ENCODE measurements at places on chromosomes 7 and 10.

- no peak for DNase-seq
Measured at GRCh38 chr10:116836902-116837523, 12.3 kb upstream of the ENO4 start.

- DNase-seq, result no peak
Measured at GRCh38 chr10:24907956-24908355, 44.5 kb downstream of the PRTFDC1 start.

DNA sequence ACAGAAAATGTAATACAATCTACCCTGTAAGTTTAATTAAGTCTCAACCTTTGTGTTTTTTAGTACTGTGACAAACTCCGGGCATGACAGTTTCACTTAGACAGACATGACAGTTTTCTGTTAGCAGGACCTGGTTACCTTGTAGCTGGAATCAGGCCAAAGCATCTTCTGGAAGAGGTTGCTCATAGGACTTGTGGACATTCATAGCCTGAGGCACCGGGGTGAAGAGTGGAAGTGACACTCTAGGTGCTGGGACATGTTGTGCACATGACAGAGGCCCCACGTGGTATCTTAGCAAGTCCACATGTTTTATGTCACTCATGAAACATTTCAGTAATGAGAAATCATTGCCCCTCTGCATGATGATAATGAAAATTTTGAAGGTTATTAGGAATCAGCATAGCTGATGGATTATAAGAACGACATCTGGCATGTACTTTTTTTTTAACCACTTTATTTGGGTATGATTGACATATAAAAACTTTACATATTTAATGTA lies 441.4 kb downstream of the CNTNAP2 start:
- DNase-seq, result no peak

GRCh38 chr10:13857451-13857850 lies 270.7 kb downstream of the PRPF18 start:
- no peak for DNase-seq

DNA sequence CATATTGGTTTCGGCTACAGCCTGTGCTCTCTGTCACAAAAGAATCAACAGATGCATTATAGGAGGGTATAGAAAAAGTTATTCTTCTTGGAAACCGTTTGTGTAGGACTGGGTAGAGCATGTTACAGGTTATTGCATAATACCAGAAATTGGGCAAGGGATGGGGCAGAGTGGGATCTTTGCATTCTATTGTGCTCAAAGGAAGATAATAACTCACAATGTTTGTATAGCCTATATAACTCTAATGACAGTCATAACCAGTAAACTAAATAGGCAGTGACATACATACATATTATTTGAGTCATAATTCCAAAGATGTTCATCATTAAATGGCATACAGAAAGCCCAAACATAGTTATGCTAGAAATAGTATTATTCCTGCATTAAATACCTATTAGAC lies 179.7 kb downstream of the XPNPEP1 start:
- DNase-seq, result no peak

- no peak for DNase-seq
Measured at GRCh38 chr7:149685455-149685854, 87.9 kb downstream of the ZNF467 start.

GRCh38 chr7:97013134-97013844 lies 7.9 kb downstream of the DLX6 start:
- no peak for DNase-seq

GRCh38 chr10:20768843-20769242 lies 128.3 kb downstream of the NEBL start:
- DNase-seq, result no peak

DNA sequence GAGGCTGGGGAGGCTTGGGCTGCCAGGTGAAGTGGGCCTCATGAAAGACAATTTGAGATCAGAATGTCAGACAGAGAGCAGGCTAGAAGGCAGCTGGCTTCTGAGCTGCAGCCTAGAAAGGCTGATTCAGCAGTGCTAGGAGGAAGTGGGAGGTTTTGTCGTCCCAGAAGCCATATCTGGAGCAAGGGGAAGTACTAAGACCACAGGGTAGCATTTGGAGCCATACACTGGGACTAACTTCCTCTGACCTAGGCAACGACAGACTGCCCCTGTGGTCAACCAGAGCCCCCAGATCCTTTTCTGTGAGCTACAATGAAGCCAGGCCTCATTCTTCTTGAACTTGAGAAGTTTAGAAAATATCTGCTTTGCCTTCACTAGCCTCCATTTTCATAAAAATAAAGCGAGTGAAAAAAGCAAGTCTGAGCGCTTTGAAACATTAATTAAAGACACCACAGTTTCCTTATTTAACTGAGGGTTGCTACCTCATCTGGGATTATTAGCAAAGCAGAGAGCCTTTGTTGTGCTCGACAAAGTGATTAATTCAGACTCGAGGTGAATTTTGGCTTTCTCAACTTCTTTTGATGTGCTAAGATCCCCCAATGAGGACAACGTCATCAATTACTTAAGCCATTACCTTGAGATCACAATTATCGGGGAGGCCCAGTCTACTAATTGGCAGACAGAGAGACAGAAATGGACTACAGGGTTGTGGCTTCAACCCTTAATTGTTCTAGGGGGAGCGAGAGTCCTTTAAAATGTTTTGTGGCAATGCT lies 26.6 kb downstream of the TBXAS1 start:
- no peak for DNase-seq

DNA sequence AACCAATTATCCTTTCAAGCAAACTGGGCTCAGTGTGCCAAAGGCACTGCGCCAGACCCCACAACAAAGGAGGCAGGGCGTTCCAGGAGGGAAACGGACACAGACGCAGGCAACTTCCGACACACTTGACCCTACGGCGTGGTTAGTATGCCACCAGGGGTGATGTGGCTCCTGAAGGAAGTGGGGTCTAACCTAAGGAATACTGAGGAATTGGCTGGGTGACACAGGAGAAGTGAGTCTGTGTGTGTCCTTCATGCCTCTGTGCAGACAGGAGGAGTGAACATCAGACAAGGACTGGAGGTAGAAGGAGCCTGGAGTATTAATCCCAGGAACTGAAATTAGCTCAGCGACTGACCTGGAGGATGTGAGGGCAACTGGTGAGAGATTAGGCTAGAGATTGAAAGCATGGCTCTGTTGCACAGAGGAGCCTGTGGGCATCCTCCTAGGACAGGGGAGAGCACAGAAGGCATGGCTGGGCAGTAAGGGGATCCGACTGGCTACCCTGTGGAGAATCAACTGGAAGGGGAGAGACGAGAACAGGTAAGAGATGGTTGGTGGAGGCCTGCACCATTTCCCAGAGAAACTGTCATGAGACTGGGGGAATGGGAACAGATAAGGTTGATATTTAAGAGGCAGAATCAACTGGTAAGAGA lies 27.8 kb downstream of the GSDME start:
- no peak for DNase-seq

GRCh38 chr7:127348247-127348631 lies 44.3 kb downstream of the ZNF800 start:
- no peak for DNase-seq

DNA sequence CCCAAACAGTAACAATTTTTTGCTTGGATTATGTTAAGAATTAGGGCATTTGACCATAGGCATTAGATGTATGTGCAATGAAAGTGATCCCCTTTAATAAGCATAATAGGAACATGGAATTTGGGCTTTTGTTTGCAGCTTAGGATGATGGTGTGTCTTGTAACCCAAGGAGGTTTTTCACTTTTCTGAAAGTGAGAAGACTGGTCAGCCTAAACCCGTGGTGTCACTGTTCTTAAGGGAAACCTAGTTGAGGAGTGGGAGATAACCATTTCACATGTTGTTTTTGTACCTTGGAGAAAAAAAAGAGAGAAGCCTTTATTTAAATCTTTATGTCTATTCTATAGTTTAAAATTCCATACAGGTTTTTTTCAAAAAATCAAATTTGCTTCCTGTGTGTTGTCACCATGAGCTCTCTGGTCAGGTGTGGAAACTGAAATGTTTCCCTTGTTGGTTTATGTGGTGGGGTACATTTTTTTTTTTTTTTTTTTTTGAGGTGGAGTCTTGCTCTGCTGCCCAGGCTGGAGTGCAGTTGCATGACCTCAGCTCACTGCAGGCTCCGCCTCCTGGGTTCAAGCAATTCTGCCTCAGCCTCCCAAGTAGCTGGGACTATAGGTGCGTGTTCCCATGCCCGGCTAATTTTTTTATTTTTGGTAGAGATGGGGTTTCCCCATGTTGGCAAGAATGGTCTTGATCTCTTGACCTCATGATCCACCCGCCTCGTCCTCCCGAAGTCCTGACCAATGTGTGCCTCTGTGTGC lies 7.7 kb downstream of the CCM2 start:
- DNase-seq, result no peak

DNA sequence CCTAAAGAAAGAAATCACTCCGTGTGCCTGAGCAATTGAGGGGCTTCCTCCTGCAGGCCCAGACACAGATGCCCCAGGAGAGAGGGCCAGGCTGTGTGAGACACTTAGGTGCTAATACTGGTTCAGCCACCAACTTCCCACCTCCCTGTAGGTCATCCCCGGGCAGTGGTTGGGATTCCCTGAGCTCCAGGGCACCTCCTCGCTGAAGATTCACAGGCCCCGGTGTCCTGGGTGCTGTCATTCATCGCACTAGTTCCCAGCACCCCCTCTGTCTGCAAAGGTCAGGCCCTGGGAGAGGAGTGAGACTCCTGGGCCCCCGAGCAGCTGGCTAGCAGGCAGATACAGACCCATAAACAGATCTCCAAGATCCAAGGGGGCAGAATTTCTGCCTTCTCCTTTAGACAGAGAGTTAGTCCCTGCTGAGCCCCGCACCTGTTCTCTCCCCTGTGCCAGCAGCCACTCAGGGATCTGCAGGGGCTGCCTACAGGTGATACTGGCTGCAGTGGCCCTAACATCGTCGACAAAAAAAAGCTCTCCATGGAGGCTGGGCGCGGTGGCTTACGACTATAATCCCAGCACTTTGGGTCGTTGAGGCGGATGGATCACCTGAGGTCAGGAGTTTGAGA lies 38.2 kb upstream of the GTF2I start:
- no peak for DNase-seq

GRCh38 chr7:117012696-117013095 lies 59.4 kb downstream of the ST7 start:
- DNase-seq, result no peak

DNA sequence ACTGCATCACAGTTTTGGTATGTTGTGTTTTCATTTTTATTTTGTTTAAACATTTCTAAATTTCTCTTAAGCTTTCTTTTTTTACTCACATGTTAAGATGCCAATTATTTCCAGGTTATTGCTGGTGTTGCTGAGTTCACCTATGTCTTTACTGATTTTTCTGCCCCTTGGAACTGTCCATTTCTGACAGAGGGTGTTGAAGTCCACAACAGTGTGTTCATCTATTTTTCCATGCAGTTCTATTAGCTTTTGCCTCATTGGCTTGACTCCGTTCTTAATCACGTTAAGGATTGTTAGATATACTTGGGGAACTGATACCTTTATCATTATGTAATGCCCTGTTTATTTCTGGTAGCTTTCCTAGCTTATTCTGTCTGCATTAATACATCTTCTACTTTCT lies 158.0 kb upstream of the TCERG1L start:
- no peak for DNase-seq

DNA sequence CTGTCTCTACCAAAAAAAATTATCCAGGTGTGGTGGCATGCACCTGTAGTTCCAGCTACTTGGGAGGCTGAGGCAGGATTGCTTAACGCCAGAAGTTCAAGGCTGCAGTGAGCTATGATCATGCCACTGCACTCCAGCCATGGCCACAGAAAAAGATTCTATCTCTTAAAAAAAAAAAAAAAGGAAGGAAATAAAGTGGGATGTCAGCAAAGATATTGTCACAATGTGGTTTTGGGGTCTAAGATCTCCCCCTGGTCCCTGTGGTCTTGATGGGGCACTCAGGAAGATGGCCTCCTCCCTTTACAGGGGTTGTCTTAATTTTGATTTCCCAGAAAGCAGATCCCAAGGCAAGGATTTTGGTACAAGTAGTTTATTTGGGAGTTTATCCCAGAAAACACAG lies 7.4 kb upstream of the KAZALD1 start:
- DNase-seq, result no peak

DNA sequence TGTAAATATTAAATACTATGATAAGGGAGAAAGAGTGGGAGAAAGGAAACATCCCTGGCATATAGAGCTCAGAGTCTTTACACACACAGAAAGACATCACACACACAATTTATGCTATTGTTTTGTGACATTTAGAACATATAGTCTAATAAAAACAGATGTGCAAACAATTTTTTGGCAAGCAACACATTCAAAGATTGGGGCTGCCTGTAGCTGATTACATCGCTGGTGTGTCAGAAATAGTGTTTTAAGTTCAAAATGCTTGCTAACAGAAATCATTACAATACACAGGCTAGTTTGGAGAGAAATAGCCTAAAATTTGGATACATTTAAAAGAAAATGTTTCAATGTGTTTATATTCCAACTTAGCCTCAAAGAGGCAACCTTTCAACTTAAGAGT lies 256.7 kb upstream of the NPVF start:
- no peak for DNase-seq

GRCh38 chr7:105229641-105230040 lies 159.1 kb downstream of the SRPK2 start:
- DNase-seq, result no peak

DNA sequence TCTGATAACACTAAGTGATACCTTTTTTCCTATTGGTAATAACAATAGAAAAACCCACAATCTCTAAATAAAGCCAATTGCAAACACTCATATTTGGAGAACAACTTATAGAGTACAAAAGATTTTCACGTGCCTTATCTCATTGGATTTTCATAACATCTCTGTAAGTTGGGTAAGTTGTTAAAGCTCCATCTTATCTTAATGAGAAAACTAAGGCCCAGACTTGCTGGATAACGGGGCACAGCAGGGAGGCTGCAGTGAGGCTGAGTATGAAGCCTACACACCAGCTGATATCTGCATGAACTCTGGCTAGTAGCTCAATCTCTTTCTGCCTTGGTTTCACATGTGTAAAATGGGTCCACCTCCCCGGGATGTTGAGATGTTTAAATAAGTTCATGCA lies 26.8 kb downstream of the CPVL start:
- no peak for DNase-seq

- no peak for DNase-seq
Measured at GRCh38 chr7:74439541-74439940, 14.2 kb upstream of the GTF2IRD1 start.

GRCh38 chr7:29794959-29795629 lies 11.2 kb upstream of the WIPF3 start:
- DNase-seq, result no peak

DNA sequence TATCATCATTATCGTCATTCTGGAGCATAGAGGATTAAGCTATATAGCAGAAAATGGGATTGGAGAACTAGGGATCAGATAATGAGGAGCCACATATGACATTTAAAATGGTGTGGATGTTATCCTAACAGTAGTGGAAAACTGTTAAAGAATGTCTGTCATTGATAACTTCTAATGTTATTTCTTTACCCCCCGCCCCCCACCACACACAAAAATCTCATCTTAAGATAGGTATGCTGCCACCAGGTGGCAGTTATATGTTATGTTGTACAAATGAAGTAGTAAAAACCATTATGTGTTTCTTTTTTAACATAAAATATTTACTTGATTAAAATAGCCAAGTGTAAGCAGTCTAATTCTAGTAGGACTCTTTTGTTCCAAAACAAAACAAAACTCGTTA lies 13.0 kb downstream of the AKAP9 start:
- no peak for DNase-seq

- DNase-seq, result no peak
Measured at GRCh38 chr7:81926-82756, 110.2 kb upstream of the FAM20C start.

GRCh38 chr10:23918839-23919238 lies 290.1 kb upstream of the KIAA1217 start:
- DNase-seq, result no peak

Measured in H54 (cell line).